ENCODE measurements at places on chromosomes 3 and 15. TPM values are rescaled to one million over a fixed set of nuclear protein-coding genes. Genes with fewer than 3 reads are reported as not detected.

- peak; percentile 88 for DNase-seq
Observed at GRCh38 chr3:47365213-47366153, 15.3 kb upstream of the PTPN23 start.

GRCh38 chr3:116391296-116392201, 53.7 kb downstream of the LSAMP start:
- DNase-seq = no peak

GRCh38 chr3:190059242-190059590, 61.5 kb downstream of the P3H2 start:
- peak; percentile 44 for DNase-seq

DNA sequence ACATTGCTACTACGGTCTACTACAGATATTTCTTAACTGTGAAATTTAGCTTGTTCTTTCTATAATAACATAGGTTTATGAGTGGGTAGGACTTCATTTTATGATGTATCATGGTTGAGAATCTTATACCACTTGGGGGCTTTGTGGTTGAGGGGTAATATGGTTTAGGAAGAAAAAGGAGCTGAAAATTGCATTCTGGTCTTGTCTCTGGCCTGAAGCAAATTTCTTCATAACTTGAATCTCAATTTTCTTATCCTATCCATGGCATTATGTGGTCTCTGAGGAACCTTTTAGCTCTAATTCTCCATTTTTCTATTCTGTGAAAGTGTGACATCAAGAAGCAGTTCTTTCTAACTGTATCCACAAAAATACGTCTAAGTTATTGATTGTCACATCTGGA, 341.0 kb downstream of the SOX2 start:
- DNase-seq = no peak

The CYP8B1 gene
- total RNA-seq = not detected
